ENCODE measurements at places on chromosomes 7 and 10.

- DNase-seq = no peak
Observed at GRCh38 chr7:109868215-109868860, 1222.6 kb upstream of the LRRN3 start.

DNA sequence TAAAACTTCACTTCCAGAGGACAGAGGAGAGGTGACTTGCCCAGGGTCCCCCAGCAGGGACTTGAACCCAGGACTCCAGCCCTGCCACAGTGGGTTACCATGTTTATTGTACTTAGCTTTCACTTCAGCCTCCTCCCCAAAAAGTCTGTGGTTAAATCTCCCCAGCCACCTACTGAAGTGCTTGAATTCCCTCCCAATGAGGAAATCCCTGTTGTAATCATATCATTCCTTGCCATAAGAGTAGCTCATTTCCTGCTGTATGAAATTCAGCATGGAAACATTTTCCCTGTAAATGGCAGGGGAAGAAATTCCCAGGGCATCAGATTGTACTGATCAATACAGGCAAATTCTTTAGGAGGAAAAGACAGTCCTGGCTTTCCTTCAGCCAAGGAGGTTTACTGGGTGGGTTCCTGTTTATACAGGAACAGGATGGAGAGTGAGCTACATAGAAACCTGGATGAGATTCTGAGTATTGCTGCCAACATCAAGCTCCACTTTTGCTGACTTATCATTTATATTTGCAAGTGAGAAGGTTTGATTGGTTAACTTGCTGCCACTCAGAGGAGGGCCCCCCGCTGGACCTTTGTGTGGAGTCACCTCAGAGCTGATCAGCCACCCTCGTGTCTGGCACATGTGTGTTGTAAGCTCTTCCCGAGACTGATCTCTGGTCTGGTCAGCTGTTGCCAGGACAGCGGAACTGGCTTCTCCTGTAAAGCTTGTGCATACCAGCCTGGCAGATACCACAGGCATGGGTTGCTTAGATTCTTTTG is 16.4 kb upstream of the PDZD8 start:
- DNase-seq = no peak

DNA sequence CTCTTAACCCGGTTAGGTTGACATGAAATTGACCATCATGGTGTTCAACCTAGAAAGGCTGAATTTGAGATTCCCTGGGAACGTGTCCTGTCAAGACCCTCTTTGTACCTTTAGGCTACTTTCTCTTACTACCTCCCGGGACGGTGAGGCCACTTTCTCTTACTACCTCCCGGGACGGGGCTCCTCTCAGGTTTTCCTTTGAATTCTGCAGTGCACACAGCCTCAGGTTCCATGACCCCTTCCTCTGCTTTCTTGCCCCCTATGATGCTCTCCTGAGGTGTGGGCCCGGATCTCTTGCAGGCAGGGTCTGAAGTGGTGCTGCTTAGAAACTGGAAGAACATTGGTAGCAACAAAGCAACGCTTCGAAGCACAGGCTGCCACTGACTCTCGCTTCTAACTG is 155.3 kb downstream of the CAMK1D start:
- DNase-seq = no peak

GRCh38 chr7:131792311-131792710 is 235.9 kb upstream of the PODXL start:
- no peak for DNase-seq

DNA sequence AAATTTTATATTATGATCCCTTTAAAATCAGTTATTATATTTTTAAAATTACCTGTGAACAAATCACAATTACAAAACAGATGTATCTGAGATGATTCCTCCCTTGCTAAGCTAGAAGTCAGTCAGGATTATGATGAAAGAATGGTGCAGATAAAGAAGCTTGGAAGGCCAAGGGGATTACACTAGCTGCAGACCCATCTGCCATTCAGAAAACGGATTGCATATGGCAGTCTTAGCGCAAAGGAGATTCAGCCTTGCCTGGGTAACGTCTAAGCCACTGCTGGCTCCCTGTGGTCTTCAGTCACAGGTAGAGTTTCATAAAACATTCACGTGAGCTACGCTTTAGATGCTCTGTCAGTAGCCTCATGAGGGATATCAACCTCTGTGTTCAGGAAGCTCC is 222.2 kb downstream of the POU6F2 start:
- no peak for DNase-seq

GRCh38 chr10:66537186-66537585 is 388.6 kb upstream of the LRRTM3 start:
- no peak for DNase-seq

- DNase-seq = no peak
Observed at GRCh38 chr10:7789390-7789789, 1.4 kb downstream of the ATP5F1C start.

GRCh38 chr10:116973946-116974455 is 31.0 kb downstream of the SHTN1 start:
- DNase-seq = no peak

DNA sequence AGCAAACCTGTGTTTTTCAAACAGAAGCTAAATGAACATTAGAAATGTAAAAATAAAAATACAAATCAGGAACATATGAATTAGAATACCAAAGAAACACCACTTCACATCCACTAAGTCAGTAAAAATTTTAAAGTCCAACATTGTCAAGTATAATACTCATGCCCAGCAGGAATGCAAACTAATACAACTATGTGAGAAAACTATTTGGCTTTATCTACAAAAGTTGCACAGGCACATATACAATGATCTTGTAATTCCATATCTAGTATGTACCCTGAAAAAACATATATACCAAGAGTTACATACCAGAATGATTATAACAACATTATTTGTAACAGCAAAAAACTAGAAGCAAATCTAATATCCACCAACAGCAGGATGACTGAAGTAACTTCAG is 91.1 kb downstream of the RNF32 start:
- DNase-seq = no peak

DNA sequence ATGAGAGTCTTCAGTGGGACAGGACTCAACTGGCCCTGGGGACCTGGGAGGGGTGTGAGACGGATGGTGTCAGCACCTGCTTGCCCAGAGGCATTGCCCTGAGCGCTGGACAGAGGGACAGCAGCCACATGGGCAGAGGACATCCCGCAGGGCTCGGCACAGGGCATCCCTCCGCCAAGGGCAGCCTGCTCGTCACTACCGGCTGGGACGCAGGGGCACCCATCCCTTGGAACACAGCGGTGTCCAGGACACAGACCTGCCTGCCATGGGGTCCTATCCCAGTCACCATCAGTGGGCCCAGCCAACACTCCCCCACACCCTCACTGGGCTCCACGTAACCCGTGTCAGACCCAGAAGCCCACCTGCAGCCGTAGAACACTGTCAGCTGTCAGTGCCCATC is 109.3 kb downstream of the LARP4B start:
- no peak for DNase-seq

DNA sequence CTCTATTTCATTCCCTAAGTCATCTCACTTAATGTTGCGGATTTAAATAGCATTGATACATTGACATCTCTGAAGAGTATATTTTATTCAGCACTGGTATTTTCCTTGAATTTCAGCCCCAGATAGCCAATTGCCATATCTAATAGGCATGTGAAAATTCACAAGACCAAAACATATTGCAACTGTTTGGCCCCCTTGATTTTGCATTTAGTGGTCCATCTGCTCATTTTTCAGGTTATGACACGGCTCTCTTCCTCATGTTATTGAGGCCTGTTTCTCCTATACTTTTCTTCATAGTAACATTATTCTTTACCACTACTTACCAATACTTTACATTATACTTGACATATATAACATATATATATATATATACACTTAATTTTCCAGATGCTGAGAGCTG is 43.7 kb downstream of the MKLN1 start:
- no peak for DNase-seq

GRCh38 chr10:12340371-12340770 is 9.0 kb upstream of the CAMK1D start:
- DNase-seq = no peak

DNA sequence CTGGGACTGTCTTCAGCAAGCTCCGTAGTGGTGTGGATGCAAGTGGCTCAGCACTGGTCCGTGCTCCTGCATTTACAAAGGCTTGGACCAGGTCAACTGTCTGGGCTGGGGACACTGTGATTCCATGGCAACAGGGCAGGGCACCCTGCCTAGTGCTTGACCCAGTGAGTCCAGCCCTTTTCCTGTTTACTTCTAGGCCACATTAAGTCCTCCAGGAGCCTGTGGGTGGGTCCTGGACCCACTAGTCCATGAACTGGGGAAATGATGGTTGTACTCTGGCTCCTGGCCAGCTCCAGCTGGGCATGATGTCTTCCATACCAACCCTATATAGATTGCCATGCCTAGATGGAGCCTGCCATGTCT is 152.0 kb downstream of the RPS24 start:
- DNase-seq = no peak

- no peak for DNase-seq
Observed at GRCh38 chr7:92131093-92131492, 3.2 kb downstream of the CYP51A1 start.

GRCh38 chr7:26492816-26493215 is 201.2 kb downstream of the SNX10 start:
- no peak for DNase-seq

DNA sequence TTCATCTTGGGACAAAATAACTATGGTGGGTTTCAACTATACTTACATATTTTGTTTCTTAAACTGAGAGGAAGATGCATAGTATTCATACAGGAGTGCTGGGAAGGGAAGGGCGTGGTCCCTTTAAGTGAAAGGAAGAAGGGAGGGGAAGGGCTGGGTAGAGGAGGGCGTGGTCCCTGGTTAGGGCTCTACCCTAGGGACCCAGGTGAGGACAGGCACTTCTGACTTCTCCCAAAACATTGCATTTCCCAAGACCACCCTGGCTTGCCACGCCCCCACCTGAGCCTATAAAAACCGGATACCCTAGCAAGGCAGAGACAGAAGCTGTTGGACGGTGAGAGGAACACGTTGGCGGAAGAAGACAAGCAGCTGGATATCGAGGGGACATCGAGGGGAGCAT is 157.6 kb upstream of the PLXNA4 start:
- no peak for DNase-seq

DNA sequence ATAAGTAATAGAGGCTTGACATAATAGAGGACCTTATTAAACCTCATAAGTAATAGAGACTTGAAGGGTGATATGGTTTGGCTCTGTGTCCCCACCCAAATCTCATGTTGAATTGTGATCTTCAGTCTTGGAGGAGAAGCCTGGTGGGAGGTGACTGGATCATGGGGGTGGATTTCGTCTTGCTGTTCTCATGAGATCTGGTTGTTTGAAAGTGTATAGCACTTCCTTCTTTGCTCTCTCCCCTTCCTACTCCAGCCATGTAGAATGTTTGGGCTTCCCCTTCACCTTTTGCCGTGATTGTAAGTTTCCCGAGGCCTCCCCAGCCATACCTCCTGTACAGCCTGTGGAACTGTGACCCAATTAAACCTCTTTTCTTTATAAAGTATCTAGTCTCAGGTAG is 8.6 kb downstream of the KIFBP start:
- DNase-seq = no peak

DNA sequence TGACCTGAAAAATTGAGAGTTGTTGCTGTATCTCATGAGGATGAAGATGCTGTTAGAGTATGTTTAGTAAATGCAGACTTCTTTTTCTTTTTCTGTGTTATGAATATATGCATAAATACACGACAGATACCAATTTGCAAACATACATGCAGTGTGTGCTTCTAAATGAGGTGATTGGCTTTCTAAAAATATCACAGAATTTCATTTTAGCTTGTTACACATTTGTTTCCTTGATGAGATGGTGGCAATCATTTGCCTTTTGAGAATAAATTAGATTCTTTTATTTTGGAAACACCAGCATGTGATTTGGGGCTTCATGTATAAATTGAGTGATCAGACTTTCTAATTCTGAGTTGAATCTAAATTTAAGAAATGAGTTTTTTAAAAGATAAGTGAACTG is 29.7 kb downstream of the CCNY start:
- DNase-seq = no peak

- no peak for DNase-seq
Observed at GRCh38 chr10:79088176-79088575, 19.4 kb downstream of the ZMIZ1 start.

DNA sequence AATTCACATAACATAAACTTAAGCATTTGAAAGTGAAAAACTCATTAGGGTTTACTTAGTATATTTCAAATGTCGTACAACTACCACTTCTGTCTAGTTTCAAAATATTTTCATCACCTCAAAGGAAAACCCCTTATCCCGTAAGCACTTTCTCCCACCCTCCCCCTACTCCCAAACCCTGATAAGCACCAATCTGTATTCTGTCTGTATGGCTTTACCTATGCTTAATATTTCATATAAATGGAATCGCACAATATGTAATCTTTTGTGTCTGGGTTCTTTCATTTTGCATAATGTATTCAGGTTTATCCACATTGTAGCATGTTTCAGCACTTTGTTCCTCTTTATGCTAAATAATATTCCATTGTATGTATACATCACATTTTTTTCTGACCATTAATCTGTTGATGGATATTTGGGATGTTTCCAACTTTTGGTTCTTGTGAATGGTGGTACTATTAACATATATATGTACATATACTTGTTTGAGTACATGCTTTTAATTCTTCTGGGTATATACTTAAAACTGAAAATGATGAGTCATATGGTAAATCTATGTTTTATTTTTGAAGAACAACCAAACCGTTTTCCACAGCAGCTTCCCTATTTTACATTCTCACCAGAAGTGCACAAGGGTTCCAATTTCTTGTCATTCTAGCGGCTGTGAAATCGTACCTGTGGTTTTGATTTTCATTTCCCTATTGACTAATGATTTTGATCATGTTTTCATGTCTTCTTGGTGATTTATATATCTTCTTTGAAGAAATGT is 6.2 kb upstream of the STARD3NL start:
- no peak for DNase-seq

- DNase-seq = no peak
Observed at GRCh38 chr7:144834641-144835144, 1.2 kb downstream of the TPK1 start.

GRCh38 chr10:51421853-51422252 is 277.5 kb downstream of the CSTF2T start:
- no peak for DNase-seq

DNA sequence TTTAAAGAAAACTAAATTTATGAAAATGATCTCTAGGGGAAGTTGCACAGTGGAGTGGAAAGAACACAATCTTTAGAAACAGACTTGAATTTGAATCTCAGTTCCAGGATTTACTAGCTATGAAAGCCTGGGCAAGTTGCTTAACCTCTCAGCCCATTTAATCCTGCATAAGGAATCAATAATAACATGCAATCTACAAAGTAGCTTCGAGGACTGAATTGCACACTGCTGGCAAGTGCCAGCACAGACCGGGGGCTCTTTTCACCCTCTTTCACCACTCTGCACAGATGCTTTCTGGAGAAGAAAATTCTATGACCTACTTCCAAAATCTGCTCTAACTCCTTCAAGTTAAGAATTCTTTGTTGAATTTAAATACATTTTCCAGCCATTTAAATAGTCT is 63.4 kb upstream of the ANK3 start:
- DNase-seq = no peak

GRCh38 chr10:5650664-5651387 is 15.6 kb downstream of the ASB13 start:
- DNase-seq = no peak

- no peak for DNase-seq
Observed at GRCh38 chr10:109933984-109934565, 10.8 kb upstream of the XPNPEP1 start.

Measured in GOT3 (cell line).